ENCODE measurements at places on chromosomes 4 and X.

- DNase-seq, result no peak
Measured at GRCh38 chrX:37627602-37628001, 56.1 kb downstream of the LANCL3 start.

GRCh38 chr4:3321295-3321889 lies 28.6 kb downstream of the RGS12 start:
- DNase-seq, result no peak

GRCh38 chrX:119734897-119735339 lies 23.5 kb upstream of the SOWAHD start:
- no peak for DNase-seq

DNA sequence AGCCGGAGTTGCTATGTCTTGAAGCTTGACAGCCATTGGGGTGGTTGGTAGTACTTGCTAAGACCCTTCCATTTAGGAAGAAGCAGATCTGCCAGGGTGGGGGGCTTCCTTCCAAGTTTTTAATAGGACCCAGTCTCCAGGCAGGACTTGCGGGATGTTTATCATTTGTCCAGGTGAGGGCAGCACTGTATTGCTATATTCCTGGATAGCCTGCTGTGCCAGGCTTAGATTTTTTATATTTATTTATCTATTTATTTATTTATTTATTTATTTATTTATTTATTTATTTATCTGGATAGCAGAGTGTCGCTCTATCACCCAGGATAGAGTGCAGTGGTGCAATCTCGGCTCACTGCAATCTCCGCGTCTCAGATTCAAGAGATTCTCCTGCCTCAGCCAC lies 87.4 kb upstream of the CT45A1 start:
- peak; percentile 1 for DNase-seq

- no peak for DNase-seq
Measured at GRCh38 chr4:141642063-141642462, 5.7 kb downstream of the IL15 start.

DNA sequence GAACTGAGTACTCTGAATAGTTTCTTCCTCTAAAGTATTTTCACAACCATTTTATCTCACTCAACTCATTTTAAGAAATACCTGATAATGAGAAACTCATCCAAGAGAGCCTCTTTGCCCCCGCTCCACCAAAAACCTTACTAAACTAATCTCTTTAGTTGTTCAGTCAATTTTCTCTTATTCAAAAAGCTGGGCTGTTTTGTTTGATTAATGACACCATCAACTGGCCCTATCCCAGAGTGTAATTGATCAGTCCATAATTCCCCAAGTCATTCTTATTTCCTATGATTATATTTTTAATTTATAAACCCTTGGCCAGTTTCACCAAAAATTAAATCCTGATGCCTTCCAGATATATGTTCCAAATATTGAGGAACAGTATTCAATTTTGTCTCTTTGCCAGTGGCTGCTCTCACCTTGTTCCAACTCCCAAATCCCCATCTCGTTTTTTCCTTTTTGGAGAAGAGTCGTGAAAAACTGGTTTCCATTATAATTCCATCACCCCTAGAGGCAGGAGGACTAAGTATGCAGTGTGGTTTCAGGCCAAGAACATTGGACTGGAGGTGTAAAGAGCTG lies 10.4 kb downstream of the LIMCH1 start:
- no peak for DNase-seq
